Activated T-helper 1 cell treated with anti-CD3 and anti-CD28 coated beads, Interleukin-12 subunit alpha, Interleukin-12 subunit beta, Interleukin-2, Interleukin-4 antibody, amounts not matched to agents 30 ng/mL and 10 ng/mL and 1 ng/mL, durations not matched to agents 14 hours and 24 hours and 36 hours (primary cell): ENCODE measurements at places on chromosomes 13 and 19. TPM values are rescaled to one million over a fixed set of nuclear protein-coding genes. Genes with fewer than 3 reads are reported as not detected.

Gene USHBP1
- 0.10 and 0.26 TPM in 2 replicates for total RNA-seq

Gene SHANK1
- not detected in 2 replicates for total RNA-seq

Gene LILRA1
- total RNA-seq = not detected in 2 replicates

Gene ZNF44
- total RNA-seq = 7.4 and 10.3 TPM in 2 replicates

Gene ERICH4
- not detected in 2 replicates for total RNA-seq

Gene ZNF723
- total RNA-seq = not detected in 2 replicates

- DNase-seq = no peak
Measured at GRCh38 chr19:2059422-2060201, 8.6 kb upstream of the MKNK2 start.

DNA sequence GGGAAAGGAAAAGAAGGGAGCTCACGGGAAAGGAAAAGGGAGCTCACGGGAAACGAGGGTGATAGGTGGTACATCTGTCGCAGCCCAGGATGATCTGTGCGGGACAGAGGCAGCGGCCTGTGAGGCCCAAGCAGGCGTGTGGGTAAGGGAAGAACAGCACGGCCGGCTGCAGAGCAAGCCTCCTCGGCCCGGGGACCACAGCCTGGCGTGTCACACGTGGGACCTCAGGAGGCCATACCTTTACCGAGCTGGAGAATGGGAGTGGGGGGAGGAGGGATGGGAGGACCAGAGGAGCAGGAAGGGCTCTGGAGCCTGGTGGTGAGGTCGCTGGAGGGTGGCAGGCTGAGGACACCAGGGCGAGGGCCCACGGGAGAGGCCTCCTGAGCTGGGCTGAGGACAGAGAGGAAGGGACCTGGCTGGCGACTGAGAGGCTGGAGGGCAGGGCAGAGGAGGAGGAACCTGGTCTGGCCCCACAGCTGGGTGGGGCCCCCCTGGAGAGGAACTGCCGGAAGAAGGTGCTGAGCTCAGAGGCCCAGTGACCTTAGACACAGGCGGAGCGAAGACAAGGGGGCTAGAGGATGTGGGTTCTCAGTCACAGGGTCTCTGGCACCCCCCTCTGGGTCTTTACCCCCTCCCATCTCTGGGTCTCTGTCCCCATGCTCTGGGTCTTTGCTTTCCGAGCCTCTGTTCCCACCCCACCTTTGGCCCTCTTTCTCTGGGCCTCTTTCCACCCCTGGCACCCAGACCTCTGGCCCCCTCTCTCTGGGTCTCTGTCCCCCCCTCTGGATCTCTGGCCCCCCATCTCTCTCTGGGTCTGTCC lies 2.9 kb upstream of the FTL start:
- no peak for DNase-seq

- DNase-seq = peak; percentile 87
Measured at GRCh38 chr19:488505-489417, 7.5 kb upstream of the MADCAM1 start.

GRCh38 chr19:43586346-43586745 lies 9.6 kb downstream of the IRGQ start:
- no peak for DNase-seq

DNA sequence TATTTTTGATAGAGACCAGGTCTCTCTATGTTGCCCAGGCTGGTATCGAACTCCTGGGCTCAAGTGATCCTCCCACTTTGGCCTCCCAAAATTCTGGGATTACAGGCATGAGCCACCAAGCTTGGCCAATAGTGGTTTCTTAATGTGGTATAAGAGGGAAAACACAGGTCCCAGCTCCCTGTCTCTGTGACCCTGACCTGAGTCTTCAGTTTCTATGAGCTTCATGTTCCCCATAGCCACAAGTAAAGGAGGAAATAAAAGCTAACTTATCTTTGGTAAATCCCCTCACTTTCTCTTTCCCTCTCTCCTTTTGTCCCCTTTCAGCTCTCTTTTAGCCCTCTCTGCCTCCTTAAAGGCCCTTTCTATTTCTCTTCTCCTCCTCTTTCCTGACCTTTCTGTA lies 50.3 kb downstream of the ABCC4 start:
- DNase-seq = no peak

- no peak for DNase-seq
Measured at GRCh38 chr19:36089847-36090246, 21.1 kb upstream of the OVOL3 start.

GRCh38 chr13:68609661-68610060 lies 1379.5 kb upstream of the PCDH9 start:
- no peak for DNase-seq

GRCh38 chr13:86579662-86580061 lies 780.4 kb upstream of the SLITRK6 start:
- no peak for DNase-seq

- DNase-seq = no peak
Measured at GRCh38 chr19:39413272-39413910, 922 bp downstream of the PLEKHG2 start.

GRCh38 chr19:9354651-9355050 lies 8.2 kb upstream of the ZNF177 start:
- DNase-seq = no peak

DNA sequence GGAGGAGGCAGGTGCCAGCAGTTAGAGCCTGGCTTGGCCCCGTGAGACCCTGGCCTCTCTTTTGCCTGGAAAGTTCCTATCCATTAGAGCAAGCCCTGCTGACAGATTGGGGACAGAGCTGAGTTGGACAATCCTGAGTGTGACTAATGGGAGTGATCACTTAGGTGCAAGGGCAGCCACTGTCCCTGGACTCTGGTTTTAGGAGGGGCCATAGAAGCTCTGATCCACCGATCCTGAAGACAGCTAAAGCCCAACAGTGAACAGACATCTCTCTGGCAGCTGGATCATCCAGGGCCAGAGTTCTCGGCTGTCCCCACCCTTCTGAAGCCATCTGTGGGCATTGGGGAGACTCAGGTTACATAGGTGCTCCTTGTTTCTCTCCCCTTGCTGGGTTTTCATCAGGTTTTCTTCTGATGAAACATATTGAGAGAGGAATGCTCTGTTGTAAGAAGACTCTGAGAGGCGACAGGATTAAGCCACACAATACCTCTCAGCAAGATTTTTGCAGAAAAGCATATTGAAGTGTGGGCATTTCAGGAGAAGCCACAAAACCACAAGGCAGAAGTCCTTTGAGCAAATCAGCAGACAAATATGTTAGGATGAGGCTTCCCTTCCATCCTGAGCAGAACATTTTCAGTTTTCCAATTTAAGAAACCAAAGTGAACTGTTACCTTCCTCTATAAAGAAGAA lies 288.0 kb upstream of the MAB21L1 start:
- DNase-seq = no peak

- DNase-seq = no peak
Measured at GRCh38 chr19:49247676-49248075, 77.3 kb downstream of the SLC6A16 start.

GRCh38 chr19:50880241-50880640 lies 7.0 kb downstream of the KLK2 start:
- DNase-seq = no peak

DNA sequence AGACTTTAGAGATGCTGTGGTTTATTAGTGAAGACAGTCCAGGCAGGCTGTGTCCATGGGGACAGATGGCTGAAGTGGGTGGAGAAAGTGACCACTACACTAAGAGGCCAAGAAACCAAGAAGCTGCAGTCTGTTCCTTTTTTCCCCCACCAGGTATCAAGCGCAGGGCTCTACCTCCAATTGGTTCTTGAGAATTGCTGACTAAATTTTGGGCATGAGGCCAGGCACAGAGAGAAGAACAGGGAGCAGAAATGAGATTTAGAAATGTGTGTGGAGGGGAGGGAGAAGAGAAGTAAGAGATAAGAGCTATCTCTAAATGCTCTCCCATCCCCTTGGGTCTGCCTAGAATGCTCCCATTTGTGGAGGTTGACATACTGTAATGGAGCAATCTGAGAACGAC lies 12.3 kb upstream of the CYSLTR2 start:
- no peak for DNase-seq

GRCh38 chr19:32566246-32566830 lies 14.7 kb upstream of the PDCD5 start:
- DNase-seq = no peak

- peak; percentile 22 for DNase-seq
Measured at GRCh38 chr19:54937926-54938325, 9.4 kb downstream of the NLRP7 start.

GRCh38 chr13:44211286-44211685 lies 162.3 kb upstream of the SERP2 start:
- no peak for DNase-seq

DNA sequence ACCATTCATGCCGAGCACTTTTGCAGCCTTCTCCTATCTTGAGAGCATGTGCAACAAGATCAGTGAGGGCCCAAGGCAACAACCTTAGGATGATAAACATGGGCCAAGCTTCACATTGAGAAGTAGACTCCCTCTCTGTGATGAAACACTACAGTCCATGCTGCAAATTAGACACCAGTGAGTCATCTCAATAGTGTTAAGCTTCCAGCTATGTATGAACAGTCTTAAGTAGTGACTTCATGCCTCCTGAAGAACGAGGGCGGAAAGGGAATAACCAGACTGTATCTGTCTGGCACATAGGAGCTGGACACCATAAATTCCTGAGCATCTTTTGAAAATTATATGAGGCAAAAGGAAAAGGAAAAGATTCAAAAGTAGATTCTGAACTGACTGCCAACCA lies 309.9 kb upstream of the SLITRK1 start:
- no peak for DNase-seq

GRCh38 chr19:32208060-32208459 lies 137.3 kb upstream of the ZNF507 start:
- no peak for DNase-seq

GRCh38 chr13:93289842-93290241 lies 63.2 kb downstream of the GPC6 start:
- no peak for DNase-seq

GRCh38 chr19:39196860-39197562 lies at the start of gene NCCRP1:
NCCRP1 (plus strand) TSS chr19:39196964; CDS start chr19:39196983, 19 bp downstream.
- no peak for DNase-seq

- DNase-seq = no peak
Measured at GRCh38 chr13:48808683-48809082, 155.0 kb downstream of the CYSLTR2 start.

DNA sequence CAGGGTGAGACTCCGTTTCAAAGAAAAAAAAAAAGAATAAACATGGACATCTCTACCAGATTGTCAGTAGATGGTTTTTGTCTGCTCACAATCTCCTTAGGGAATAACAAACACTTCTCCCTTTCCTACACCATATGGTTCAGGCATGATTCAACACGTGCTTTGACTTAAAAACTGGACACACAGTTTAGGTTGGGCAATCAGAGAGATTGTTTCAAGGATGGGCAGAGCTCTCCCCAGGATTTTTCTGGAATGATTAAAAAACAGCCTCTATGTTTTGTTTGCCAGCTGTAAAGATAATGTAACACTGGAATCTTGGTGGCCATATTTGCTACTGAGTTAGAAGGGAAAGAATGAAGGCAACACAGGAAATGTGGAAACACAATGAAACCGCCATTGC lies 150.1 kb upstream of the TSC22D1 start:
- no peak for DNase-seq

DNA sequence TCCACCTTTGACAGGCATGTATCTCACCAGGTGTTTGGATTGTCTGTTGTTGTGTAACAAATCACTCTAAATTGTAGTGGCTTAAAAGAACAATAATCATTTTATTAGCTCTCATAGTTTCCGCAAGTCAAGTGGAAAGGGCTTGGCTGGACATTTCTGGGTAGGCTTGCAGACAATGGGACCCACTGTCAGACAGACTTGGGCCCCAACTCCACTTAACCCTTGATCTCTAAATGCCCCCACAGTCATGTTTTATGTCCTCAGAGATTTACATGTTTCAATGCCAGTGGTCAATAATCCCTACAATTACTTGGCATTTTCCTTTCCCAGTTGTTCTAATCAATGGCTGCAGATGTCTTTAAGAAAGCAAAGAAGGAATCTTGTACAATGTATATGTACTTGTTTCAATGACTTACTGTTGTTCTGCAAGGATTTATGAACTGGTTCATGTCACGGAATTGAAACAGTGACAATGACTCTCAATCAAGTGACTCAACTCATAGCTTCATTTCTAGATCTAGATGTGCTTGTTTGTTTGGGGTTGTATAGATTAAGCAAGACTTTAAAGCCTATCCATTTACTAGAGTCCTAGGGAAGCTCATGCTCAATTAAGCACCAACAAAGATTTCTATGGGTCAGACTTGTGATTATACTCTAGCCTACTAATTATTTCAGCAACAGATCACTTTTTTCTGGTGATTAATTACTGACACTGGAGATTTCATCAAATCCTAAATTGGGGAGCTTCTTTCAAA lies 510.1 kb upstream of the NBEA start:
- no peak for DNase-seq
